ENCODE measurements at places on chromosomes 11 and 22.

DNA sequence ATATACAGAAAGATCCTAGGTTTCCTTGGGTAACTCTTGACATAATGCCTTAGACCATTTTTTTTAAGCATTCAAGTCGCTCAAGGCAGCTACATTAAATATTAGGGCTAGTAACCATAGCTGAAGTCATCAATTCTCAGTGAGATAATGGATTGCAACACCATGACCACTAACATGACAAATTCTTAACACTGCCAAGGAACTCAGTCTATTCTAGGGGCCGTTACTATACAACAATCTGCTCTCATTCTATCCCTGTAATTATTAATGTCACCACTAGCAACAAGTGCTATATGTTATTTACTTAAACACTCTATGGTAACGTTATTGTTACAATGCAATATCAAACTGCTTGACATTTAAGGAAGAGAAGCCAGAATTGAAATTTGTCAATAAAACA is 3.2 kb upstream of the STK33 start:
- DNase-seq = no peak

GRCh38 chr11:68994894-68995285 is 14.1 kb upstream of the MRGPRD start:
- DNase-seq = no peak

DNA sequence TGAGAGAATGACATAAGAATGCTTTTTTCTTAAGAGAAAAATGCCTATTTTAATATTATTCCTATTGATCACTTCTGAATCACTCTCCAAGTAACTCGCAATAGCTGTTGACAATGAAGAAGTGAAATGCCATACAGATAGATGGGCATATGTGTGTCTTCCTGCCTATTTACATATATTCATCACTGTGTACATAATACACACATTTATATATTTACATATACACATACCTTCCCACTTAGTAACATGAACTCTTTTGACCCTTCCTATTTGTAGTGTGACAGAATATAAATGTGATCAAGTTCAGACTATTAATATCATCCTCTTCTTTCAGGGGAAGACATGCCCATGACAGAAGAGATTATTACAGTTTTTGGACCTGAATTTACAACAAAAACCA is 756.7 kb downstream of the DLG2 start:
- no peak for DNase-seq

GRCh38 chr11:93464927-93465540 is 78.2 kb downstream of the SMCO4 start:
- DNase-seq = no peak

- no peak for DNase-seq
These were observed 131.8 kb downstream of the UVRAG start for GRCh38 chr11:75946531-75947530.

GRCh38 chr11:122305426-122306320 is 189.7 kb upstream of the BLID start:
- no peak for DNase-seq

DNA sequence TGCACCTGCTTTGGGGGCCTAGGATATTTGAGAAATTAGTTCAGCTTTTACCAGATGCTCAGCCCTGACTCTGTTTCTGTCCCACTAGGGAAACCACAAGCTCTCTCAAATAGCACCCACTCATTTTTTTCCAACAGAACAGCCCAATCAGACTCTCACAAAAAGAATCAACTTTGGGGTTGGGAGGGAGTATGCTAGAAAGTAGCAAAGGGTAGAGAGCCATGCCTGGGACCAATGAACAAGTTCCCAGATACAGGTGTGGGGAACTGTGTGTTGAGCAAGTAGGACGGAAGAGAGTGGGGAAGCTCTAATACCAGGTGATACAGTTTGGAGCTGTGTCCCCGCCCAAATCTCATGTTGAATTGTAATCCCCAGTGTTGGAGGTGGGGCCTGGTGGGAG is 41.1 kb downstream of the TRIM66 start:
- no peak for DNase-seq

- DNase-seq = no peak
These were observed 148.3 kb downstream of the JRKL start for GRCh38 chr11:96538104-96538503.
